AG10803 (cell line): ENCODE measurements at places on chromosomes 16 and 17.
A peak's percentile ranks its signal among the peaks of the same experiment; 100 is the strongest.

GRCh38 chr16:6247150-6247549, 1085.5 kb upstream of the RBFOX1 start:
- no peak for DNase-seq

GRCh38 chr17:47949197-47949759, 7.9 kb downstream of the PNPO start:
- peak; percentile 82 for DNase-seq

DNA sequence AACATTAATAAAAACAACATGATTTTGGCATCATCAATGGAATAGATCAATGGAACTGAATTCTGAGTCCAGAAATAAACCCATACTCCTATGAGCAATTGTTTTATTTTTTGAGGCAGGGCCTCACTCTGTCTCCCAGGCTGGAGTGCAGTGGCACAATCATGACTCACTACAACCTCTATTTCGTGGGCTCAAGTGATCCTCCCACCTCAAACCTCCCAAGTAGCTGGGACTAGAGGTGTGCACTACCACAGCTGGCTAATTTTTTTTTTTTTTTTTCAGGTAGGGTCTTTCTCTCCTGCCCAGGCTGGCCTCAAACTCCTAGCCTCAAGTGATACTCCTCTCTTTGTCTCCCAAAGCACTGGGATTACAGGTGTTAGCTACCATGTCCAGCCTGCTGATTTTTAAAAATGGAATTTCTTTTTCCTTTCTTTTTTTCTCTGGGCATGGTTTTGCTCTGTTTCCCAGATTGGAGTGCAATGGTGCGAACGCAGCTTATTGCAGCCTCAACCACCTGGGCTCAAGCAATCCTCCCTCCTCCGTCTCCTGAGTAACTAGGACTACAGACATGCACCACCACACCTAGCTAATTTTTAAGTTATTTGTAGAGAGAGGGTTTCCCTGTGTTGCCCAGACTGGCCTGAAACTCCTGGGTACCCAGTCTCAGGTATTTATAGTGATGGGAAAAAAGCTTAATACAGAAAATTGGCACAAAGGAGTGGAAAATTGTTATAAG, 7.3 kb upstream of the PRDM7 start:
- no peak for DNase-seq

- DNase-seq: no peak
Observed at GRCh38 chr17:65819810-65820209, 258.4 kb upstream of the AXIN2 start.

DNA sequence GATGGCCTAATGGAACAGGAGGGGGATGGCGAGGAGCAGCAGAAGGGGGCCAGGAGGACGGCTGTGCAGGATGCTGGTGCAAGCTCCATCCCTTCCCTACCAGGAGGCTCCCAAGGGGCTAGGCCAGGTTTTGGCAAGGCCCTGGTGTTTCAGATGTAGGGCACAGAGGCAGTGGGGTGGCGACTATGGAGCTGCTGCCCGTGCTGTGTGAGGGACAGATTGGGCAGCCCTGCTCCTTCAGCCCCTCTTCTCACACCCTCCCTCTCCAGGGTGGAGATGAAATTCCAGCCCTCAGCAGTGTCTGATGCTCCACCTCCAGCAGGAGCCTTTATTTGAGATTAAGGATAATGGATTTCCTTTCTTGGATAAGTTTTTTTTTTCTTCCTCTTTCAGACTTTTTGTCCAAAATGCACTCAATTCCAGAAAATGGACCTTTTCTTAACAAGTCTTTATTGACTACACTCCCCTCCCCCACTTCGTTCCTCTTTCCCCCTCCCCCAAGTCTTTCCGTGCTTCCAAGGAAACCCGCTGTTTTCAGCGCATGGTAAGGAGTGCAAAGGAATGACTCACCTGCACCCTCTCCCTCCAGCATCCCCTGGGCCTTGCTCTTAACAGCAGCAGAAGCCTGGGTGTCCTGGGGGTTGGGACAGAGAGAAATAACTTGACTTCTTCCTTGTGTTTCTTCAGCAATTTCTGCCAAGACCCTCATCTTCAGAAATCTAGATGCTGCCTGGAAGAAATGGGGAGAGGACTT, 95.2 kb downstream of the CCDC182 start:
- DNase-seq: peak; percentile 10

- DNase-seq: no peak
Observed at GRCh38 chr17:75003070-75003956, 9.2 kb upstream of the MRPL58 start.

DNA sequence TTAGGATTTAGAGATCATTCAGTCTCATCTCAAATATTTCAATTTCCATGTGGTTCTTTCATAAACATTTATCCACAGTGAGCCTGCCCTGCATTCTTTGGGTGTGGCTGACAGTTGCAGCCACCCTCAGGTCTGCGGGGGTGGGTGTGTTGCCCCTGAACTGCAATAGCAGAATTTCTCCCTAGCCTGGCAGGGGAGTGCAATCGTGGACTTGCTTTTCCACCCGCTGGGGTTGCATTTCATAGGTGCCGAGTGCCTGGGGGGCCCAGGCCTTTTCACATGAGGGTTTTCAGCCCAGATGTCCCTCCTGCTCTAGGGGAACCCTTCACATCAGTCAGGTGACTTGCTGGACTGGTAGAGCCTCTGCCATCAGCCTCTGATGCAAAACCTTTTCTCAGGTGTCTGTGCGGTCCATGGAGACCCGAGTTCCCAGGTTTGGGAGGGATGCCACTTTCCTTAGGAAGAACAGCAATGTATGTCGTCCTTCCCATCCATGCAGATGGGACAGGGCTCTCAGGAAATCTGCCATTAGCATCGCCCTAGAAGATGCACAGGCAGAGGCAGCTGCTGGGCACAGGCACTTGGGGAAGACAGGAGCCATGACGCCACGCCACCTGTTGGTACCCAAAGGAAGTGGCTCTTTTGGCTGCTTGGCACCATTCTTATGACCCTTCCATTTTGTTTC, 2.4 kb upstream of the USP36 start:
- peak; percentile 26 for DNase-seq

- DNase-seq: peak; percentile 22
Observed at GRCh38 chr16:969508-970385, 1.0 kb downstream of the LMF1 start.

- peak; percentile 32 for DNase-seq
Observed at GRCh38 chr17:70776441-70776840, 607.1 kb downstream of the KCNJ2 start.

DNA sequence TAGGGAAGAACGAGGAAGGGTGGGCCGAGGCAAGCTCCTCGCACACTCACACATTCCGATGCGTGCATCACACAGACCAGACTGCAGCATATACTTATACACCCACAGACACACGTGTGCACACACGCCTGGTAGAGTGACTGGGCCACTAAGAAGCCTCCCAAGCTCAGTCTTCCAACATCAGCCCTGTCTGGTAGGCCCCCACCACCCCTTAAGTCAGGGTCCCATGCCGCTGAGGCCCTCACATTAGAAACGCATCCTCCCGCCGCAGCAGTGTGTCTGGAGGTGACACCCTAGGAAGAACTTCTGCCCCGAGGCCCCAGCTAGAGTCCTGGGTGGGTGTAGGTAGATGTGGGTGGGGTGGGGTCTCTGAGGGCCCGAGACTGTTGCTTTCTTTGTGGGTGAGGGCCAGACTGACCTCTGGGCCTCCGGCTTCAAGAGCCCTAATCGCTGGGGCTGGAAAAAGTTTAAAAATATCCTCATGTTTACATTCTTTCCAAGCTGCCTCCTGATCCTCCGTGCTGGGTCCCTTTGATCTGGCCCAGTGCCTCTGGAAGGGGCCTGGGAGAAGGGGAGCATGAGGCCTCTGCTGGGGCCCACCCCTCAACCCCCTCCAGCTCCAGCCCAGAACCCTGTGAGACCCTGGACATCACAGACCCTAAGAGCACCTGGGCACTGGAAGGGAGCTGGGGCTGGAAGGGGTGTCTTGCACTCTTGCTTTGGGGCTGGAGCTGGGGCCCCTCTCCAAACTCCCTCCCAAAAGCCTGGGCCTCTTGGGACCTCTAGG, 13.6 kb downstream of the CDH16 start:
- no peak for DNase-seq

DNA sequence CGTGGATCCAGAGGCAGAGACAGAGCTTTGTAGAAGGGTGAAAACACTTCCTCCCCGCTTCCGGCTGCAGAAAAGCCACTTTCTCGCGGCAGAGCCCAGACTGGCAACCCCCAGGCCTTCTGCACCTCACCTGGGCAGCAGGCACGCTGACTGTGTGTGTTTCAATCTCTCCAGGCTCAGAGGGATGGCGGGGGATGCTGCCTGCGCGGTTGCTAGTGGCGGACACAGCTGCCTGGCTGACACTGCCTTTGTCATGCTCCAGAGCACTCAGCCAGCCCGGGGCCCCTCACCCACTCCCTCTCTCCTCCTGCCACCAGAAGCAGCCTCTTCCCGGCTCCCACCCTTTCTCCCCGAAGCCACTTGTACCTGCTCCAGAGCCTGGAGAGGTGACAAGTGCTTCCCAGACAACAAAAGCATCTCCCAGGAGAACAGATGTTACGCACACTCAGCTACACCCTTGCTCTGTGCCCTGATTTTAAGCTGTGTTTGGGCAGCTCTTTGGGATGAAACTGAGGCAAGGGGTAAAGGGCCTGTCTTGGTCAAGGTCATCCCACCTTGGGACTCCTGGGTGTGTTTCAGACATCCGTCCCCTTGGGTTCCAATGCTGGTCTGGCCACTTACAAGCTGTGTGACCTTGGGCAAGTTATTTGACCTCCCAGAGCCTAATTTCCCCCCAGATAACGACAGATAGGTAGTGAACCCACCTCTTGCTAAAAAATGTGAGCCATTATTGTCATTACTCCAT, 9.2 kb upstream of the GLIS2 start:
- DNase-seq: no peak

DNA sequence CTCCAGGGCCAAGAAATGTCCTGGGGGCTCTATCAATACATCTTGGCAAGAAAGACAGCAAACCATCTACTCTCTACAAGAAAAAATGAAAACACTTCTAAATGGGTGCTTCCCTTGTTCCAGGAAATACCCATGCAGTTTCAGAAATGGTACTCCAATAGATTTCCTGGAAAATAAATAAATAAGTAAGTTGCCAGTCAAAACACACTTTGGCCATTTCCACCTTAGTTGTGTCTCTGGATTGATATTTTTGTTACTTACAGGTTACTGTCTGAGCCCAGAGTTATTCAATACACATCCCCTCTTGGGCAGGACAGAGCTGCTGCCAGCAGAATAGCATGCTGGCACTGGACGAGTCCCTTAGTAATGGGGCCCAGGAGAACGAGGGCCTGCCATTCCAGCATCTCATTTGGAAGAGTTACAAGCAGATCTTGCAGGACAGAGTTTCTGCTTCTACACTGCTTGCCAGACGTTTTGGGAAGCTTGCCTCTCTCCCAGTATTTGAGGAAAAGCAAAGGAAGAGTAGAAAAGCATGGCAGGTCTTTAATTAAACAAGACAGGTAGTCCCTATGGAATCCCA, 100.5 kb downstream of the SMG6 start:
- no peak for DNase-seq

DNA sequence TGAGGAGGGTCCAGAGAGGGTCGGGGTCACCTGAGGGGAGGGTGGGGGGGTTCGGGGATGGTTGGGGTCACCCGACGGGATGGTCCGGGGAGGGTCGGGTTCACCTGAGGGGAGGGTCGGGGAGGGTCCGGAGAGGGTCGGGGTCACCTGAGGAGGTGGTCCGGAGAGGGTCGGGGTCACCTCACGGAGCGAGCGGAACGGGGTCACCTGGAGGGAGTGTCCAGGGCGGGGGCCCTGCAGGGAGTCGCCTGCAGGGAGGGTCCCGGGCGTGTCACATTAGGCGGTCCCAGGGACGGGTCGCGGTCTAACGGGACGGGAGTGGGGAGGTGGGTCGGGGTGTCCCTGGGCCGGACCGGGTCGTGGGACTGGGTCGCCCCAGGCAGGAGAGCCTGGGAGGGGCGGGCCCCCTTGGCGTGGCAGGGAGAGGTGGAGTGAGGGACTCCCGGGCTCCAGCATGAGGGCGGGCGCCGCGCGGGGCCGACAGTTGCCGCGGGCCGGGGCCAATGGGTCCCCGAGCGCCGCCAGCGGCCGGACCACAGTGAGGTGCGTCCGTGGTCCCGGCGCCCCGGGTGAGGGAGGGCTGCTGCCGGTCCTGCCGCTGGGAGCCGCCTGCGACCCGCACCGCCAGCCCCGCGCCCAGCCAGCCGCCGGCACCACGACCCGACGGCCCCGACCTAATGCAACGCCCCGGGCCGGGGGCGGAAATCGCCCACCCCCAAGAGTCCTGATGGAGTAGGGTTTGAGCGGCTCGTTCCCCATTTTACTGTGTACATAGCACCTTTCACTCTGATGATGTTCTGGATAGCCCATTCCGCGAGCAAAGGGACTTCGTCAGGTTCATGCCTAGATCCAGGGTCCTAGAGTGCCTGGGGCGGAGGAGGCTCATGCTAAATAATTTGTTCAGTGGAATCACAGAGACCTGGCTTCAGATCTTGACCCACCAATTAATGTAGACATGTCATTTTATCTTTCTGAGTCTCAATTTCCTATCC, 1.2 kb upstream of the ABCA3 start:
- no peak for DNase-seq

- no peak for DNase-seq
Observed at GRCh38 chr16:4055748-4056147, 60.5 kb downstream of the ADCY9 start.

GRCh38 chr17:39450051-39450450, 1.0 kb downstream of the MED1 start:
- DNase-seq: no peak

GRCh38 chr16:30383521-30383920, 1.2 kb upstream of the SEPTIN1 start:
- DNase-seq: no peak

DNA sequence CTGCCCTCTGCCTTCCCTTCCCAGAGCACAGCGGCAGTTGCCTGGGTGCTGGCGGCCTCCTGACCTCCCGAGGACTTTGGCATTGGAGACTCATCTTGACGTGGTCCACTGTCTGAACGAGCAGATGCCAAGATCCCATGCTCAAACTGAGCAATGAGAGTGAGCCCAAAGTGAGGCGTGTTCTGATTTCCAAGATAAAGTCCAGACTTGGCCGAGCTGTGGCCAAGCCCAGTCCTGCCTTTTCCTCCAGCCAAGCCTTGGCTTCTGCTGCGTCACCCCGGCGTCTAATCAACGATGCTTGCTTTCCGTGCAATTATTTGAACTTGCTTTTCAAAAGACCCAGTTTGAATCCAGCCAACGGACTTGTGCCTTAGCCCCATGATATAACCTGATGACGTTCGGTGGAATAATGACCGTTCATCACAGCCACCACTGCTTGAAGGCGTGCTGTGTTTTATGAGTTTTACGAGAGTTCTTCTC, 179.2 kb downstream of the IRF8 start:
- DNase-seq: no peak

GRCh38 chr16:11551842-11552241, 34.9 kb downstream of the LITAF start:
- DNase-seq: no peak

GRCh38 chr17:52030052-52030451, 128.5 kb downstream of the CA10 start:
- DNase-seq: no peak

- DNase-seq: no peak
Observed at GRCh38 chr17:74520790-74521480, 10.3 kb downstream of the CD300LB start.

DNA sequence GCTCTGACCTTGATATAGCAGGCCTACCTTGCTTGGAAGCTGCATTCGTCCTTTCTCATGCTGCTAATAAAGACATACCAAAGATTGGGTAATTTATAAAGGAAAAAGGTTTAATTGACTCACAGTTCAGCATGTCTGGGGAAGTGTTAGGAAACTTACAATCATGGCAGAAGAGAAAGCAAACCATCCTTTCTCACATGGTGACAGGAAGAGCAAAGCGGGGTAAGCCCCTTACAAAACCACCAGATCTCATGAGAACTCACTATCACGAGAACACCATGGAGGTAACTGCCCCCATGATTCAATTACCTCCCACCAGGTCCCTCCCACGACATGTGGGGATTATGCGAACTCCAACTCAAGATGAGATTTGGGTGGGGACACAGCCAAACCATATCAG, 6.0 kb upstream of the MAPT start:
- DNase-seq: no peak
